Activated CD4-positive, alpha-beta T cell treated with anti-CD3 and anti-CD28 coated beads, Interleukin-2, amount 10 ng/mL, durations not matched to agents 7 days and 5 days (primary cell): ENCODE measurements at places on chromosomes 1 and 21. TPM values are rescaled to one million over a fixed set of nuclear protein-coding genes. Genes with fewer than 3 reads are reported as not detected.
A peak's percentile ranks its signal among the peaks of the same experiment; 100 is the strongest.

GRCh38 chr1:40556121-40556520 lies 24.7 kb downstream of the ZNF684 start:
- no peak for DNase-seq
- H3K27ac ChIP-seq = no peak overlapping the region
- H3K4me1 ChIP-seq = no peaks in the 10 kb centered on the region
- H3K4me3 ChIP-seq = no peak overlapping the region
- no peaks in the 10 kb centered on the region for H3K36me3 ChIP-seq

The RGS7 gene
- total RNA-seq = not detected

DNA sequence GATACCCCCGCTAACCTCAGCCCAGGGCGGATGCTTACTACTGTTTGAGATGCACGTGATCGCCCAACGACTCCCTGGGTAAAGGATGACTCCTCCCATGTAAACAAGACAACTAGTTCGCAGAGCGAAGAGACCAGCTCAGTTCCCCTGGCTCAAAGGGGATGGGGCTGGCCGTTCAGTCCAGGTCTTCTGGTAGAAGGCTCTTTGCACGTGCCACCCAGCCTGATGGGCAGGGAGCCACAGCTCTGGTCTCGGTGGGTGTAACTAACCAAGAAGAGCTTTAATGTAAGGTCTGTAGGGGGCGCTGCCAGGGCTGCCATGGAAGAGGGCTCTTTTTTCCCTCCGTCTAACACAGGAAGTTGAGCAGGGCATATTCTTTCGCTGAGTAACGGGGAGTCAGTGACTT lies 49.4 kb upstream of the PARP1 start:
- peaks cover 19% of the 10 kb centered on the region for H3K4me1 ChIP-seq
- no peaks in the 10 kb centered on the region for H3K36me3 ChIP-seq
- H3K27ac ChIP-seq = peak overlapping the region; percentile 89
- peaks cover 2% of the 10 kb centered on the region for H3K27me3 ChIP-seq

DNA sequence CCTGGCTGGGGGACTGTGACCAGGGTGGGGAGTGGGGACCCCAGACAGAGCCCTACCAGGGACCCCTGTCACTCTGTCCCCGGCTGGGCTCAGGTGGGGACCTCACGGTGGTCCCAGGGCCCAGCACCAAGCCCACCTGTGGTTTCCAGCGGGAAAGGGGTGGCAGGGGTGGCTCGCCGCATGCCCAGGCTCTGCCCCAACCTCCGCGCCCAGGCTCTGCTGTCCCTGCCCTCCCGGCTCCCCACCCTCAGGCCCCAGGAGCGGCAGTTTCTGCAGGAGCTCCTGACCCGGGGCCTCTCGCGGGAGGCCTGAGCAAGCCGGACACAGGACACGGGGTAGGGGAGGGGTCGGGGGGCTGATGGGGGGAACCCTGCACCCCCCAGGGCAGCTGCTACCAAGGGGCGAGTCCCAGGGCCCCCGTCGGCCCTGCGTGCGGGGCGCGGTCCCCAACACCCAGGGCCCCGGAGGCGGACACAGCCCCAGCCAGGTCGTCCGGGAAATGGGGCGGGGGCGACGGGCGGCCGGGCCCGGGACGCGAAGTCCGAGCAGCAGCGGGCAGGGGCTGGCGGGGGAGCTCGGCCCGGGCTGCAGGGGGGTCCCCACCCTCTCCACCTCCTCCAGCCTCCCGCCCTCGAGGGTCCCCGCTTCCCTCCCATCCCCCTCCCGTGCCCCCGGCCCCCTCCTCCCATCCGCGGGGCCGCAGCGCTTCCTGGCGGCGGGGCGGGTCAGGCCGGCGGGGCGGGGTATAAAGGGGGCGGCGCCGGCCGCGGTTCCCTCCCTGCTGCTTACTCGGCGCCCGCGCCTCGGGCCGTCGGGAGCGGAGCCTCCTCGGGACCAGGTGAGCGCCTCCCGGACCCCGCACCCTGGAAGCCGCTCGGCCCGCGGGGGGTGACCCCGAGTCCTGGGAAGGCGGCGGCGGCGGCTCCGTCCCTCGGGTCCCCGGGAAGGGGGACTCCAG lies at the start of gene COL6A2:
TSS of gene COL6A2 (plus strand) at position 777 of the 958 bp plus-strand sequence.
- peak; percentile 41 for DNase-seq
- H3K27ac ChIP-seq = no peak within 1 kb of the TSS
- peaks cover 31% of the 10 kb centered on the region for H3K27me3 ChIP-seq
- peaks cover 2% of the 10 kb centered on the region for H3K4me1 ChIP-seq
- H3K36me3 ChIP-seq = no peaks in the 10 kb centered on the region
- peak within 1 kb of the TSS; percentile 41 for H3K4me3 ChIP-seq

The FAAH gene
- total RNA-seq = 6.1 TPM

DNA sequence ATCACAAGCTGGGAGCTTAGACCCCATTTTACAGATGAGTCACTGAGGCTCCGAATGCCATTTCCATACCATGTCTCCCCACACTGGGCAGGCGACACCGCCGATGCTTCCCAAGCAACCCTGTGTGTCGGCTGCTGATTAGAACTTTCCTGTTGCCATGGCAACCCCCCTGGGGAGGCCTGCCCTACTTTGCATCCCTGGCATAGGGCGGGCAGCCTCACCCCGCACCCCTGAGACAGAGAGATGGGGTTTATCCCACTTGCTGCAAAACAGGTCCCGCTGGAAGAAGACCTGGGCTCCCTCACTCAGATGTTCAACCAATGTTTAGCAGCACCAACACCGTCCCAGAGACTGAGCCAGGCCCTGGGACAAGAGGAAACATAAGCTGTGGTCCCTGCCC lies 81.5 kb downstream of the CAMK2N1 start:
- H3K4me3 ChIP-seq = no peak overlapping the region
- no peaks in the 10 kb centered on the region for H3K4me1 ChIP-seq
- no peak overlapping the region for H3K27ac ChIP-seq
- peaks cover 48% of the 10 kb centered on the region for H3K27me3 ChIP-seq

DNA sequence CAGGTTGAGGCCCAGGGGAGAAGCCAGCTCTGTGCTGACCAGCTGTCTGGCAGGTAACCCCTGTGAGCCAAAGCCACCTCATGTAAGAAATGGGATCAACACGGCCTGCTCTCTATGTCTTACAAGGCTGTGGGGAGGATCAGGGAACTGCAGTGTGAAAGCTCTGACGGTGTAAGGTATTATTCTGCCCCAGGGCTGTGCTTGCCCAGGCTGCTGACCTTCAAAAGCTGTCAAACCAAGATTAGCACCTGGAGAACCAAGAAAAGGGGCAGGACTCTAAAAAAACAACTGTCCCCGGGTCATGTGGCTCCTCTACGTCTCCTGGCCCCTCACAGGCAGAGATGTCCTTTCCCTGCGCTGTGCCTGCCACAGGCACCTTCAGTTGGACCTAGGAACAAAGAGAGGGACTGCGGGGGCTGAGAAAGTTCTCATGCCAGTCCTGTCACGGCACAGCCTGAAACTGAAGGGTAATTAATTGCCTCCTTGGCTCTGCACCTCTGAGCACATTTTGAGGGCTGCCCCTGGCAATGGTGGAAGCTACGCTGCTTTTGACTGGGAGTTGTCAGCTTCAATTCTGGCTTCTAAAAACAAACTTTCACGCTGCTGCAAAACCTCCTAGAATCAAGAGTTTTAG lies 77.6 kb downstream of the PGBD5 start:
- peaks cover under 1% of the 10 kb centered on the region for H3K27me3 ChIP-seq
- DNase-seq = no peak

DNA sequence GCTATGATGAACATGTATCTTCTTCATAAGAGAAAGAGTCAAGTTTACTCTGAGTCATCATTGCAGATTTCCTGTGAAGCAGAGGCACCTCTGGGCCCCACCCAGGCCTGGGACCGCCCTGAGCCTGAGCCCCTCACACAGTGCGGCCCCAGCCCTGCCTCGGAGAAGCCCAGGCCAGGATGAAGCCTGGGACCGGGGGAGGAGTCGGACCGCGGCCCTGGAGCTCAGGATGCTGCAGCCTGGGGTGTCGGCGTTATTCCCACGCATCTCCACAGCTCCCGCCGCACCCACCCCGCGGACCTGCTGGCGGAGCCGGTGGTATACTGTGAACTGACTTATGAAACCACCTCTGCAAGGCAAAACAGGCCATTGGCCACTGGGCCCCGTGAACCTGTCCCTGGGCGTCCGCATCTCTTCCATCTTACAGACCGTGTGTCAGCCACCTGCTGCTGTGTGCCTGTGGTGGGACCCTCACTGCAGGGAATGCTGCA lies 2.4 kb upstream of the COL6A1 start:
- no peak overlapping the region for H3K4me3 ChIP-seq
- no peaks in the 10 kb centered on the region for H3K36me3 ChIP-seq

DNA sequence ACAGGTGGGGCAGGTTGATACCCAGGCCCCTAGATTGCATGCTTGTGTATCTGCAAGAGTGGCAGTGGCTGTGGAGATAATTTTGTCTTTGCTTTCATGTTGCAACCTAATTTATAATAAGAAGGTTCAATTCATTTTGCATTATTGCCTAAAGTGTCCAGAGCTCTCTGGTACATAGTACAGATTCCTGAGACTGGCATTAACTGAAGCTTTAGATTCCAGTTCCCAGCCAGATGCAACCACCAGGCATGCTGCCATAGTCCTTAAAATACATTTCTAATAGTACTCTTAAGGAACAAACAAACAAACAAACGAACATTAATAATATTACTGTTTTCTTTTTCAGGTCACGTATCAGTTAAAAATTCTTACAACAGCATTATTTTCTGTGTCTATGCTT lies 36.9 kb downstream of the SLC35A3 start:
- no peak for DNase-seq
- peaks cover 34% of the 10 kb centered on the region for H3K36me3 ChIP-seq
- H3K4me1 ChIP-seq = no peaks in the 10 kb centered on the region
- no peak overlapping the region for H3K27ac ChIP-seq
- H3K4me3 ChIP-seq = no peak overlapping the region

DNA sequence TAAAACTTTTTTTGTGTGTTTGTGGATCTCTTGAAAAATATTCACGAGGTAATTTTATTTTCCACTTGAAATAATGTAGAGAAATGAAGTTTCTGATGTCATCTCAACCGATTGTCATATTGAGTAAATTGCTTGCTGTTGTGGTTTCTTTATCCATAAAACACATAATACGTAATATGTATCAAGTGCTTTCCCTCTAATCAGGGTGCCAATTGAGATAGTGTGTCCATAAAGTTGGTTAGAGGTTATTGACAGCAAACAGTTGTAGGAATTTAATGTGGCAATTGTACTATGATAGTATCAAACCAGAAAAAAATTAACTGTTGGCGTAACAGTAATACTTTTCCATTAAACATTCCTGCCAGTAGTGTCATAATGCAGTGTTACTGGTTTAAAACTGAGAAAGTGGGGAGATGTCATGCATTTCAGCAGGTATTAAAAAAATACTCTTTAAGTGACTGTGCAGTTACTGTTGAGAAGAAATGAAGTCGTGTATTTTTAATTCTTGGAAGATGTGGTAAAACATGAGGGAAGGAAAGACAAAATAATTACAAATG lies 38.3 kb downstream of the USP25 start:
- peaks cover 64% of the 10 kb centered on the region for H3K36me3 ChIP-seq
- peaks cover 9% of the 10 kb centered on the region for H3K4me1 ChIP-seq
- no peak for DNase-seq
- no peak overlapping the region for H3K27ac ChIP-seq
- H3K4me3 ChIP-seq = no peak overlapping the region

The TEX38 gene
- total RNA-seq = not detected

DNA sequence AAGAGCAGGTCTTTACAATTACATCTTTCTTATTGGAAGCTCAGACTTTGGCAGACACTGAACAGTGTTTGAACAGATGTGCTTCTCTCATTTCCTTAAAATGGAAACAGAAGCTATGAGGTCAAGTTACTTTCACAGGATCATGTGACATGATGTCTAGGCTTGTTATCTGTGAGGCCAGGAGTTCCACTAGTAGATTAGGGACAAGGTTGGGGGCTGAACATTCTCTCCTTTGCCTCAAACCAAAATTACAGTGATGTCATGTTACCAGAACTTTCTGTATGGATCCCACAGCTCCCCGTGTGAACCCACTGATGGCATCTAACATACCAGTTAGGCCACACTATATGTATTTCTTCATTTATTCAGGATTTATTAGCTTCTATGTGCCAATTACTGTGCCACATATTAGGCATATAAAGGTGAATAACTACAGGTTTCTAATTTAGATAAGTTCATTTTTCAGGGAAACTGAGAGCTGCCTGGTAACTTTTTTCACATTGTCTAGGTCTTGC lies 6.0 kb downstream of the DYNLT5 start:
- no peaks in the 10 kb centered on the region for H3K4me1 ChIP-seq
- H3K27me3 ChIP-seq = peaks cover 15% of the 10 kb centered on the region
- H3K36me3 ChIP-seq = no peaks in the 10 kb centered on the region
- no peak for DNase-seq

The LORICRIN gene
- total RNA-seq = not detected

GRCh38 chr1:153538315-153538821 lies 2.4 kb downstream of the S100A5 start:
- H3K27me3 ChIP-seq = no peaks in the 10 kb centered on the region
- peaks cover 56% of the 10 kb centered on the region for H3K36me3 ChIP-seq
- peaks cover 83% of the 10 kb centered on the region for H3K4me1 ChIP-seq
- H3K4me3 ChIP-seq = no peak overlapping the region
